ENCODE measurements at places on chromosomes 16 and 17.

DNA sequence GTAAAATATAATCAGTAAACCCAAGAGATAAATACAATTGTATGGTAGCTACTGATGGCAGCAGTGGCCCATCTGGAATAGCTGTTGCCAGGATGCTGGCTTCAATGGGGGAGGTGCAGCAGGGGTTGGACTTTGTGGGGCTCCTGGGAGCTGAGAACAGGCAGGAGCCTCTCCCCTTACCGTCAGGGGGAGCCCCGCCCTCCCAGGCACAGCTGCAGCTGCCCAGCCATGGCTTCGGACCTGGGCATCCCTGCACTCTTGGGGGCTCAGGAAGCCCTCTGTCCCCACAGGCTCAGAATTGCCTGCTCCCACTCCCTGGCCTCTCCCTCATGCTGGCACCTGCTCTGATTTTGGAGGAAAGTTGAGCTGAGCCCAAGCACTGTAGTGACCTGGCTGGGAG is 741.1 kb downstream of the CDH11 start:
- DNase-seq: no peak

DNA sequence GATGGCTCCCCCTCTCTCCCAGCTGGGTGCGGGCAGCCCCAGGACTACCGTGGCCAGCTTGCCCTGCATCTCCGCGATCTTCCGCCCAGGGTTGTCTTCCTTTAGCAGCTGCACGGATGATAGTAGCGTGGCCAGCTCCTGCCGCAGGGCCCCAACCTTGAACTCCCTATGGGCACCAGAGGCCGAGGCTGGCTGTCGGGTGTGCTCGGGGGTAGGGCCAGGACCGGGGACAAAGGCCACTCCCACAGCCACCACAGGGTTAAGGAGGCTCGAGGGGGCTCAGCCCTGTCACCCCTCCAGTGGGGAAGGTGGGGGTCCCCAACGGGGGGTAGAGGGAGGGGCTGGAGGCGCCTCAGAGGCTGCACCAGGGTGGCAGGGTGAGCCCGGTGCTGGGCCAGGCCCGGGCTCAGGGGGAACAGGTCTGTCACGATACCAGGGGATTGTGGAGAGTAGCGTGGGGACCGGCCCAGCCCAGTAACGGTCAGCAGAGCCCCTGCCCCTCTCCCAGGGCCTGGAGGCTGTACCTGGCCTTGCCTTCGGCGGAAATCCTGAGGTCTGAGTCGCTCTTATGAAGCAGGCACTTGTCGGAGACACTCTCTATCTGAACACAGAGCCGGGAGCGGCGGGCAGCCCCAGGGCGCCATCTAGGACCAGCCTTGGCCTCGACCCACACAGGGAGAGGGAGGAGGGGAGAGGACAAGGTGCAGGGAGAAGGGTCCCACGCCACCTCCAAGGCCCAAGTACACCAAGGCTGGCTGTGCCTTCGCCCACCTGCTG is 5.2 kb downstream of the PERCC1 start:
- no peak for DNase-seq

- no peak for DNase-seq
Measured at GRCh38 chr16:11792410-11793241, 4.4 kb downstream of the ZC3H7A start.

GRCh38 chr17:44921122-44921882 is 6.0 kb upstream of the GFAP start:
- DNase-seq: no peak

DNA sequence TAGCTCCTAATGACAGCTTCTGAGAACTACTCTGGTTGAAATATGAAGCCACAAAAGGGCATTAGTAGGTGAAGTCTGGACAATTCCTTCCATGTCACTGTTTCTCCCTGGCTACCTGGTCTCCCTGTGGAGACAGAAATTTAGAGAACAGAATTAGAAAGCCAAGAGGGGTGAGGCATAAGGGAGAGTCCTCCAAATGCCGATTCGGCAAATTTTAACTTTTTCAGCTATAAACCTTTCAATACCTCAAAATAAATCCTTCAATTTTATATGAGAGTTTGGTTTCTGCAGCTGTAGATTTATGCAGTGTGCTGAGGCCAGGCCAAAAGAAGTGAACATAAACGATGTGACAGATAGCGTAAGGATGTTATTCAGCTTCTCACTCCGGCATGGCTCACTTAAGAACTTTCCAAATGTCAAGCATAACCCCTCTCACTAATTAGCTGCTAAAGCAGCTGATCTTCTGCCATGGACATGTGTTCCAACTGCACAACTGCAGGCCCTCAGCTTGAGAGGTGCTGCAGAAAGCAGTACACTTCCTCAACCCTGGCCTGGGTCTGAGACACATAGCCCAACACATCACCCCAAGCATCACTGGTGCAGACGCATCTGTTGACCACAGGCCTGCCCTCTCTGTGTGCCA is 247.9 kb upstream of the SOX9 start:
- DNase-seq: no peak

DNA sequence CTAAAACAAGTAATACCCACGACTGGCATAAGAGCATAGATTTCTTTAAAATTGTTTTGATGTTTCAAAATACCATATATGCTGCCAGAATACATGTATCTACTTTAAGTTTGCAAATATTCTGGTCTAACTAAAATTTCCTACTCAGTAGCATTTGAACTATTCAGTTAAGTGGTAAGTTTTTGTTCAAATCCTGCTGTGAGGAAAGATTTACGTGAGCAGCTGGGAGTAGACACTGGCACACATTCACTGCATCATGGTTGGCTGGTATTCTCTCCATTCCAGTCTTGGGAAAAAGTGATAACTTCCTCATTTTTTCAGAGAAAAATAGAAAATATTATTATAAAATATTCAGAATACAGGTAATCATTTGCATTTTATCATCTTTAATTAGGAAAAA is 133.6 kb downstream of the SKAP1 start:
- DNase-seq: no peak

- no peak for DNase-seq
Measured at GRCh38 chr17:12634789-12635414, 30.8 kb upstream of the MYOCD start.

DNA sequence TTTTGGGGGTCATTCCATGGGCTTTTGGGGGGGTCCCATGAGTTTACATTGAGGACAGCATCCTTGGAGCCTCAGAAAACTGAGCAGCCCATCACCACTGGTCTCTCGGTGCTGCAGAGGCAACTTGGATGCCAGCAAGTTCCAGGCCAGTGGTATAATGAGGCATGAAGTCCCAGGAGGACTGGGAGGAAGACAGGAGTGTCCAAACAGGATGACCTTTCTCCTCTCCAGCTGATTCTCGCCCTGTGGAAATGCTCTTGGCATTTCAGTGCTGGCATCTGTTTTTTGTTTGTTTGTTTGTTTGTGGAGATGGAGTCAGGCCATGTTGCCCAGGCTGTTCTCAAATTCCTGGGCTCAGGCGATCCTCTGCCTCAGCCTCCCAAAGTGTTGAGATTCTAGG is 347.6 kb downstream of the SNX29 start:
- no peak for DNase-seq

GRCh38 chr17:12089809-12090384 is 69.2 kb downstream of the MAP2K4 start:
- peak; percentile 72 for DNase-seq

GRCh38 chr16:14486520-14487303 is 143.3 kb downstream of the PARN start:
- DNase-seq: peak; percentile 99

- no peak for DNase-seq
Measured at GRCh38 chr16:11597235-11598095, 10.7 kb upstream of the LITAF start.

- DNase-seq: no peak
Measured at GRCh38 chr16:19105891-19106624, 7.7 kb upstream of the ITPRIPL2 start.

DNA sequence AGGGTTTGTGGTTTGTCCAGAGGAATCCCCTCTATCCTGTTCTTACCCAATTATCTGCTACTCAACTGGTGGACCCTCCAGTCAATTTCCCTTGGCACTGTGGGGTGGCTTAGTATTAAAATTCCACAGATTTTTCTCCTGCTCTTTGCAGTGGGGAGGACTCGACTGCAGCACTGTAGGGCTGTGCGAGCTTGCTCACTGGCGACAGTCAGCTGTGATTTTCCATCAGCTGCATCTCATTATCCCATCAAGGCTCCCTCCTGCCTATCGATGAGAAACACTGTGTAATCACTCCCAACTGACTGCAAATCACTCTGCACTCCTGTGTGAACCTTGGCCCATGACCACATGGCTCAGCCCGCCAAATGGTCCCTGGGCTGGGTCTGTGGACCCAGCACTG is 90.5 kb upstream of the MAF start:
- DNase-seq: peak; percentile 15

DNA sequence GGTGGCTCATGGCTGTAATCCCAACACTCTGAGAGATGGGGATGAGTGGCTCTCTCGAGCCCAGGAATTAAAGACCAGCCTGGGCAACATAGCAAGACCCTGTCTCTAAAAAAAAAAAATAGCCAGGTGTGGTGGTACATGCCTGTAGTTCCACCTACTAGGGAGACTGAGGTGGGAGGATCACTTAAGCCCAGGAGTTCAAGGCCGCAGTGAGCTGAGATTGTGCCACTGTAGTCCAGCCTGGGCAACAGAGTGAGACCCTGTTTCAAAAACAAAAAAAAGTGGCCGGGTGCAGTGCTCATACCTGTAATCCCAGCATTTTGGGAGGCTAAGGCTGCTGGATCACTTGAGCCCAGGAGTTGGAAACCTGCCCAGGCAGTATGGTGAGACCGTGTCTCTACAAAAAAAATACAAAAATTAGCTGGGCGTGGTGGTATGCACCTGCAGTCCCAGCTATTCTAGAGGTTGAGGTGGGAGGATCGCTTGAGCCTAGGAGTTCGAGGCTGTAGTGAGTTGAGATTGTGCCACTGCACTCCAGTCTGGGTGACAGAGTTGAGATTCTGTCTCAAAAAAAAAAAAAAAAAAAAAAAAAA is 3.0 kb downstream of the C16orf54 start:
- DNase-seq: no peak

DNA sequence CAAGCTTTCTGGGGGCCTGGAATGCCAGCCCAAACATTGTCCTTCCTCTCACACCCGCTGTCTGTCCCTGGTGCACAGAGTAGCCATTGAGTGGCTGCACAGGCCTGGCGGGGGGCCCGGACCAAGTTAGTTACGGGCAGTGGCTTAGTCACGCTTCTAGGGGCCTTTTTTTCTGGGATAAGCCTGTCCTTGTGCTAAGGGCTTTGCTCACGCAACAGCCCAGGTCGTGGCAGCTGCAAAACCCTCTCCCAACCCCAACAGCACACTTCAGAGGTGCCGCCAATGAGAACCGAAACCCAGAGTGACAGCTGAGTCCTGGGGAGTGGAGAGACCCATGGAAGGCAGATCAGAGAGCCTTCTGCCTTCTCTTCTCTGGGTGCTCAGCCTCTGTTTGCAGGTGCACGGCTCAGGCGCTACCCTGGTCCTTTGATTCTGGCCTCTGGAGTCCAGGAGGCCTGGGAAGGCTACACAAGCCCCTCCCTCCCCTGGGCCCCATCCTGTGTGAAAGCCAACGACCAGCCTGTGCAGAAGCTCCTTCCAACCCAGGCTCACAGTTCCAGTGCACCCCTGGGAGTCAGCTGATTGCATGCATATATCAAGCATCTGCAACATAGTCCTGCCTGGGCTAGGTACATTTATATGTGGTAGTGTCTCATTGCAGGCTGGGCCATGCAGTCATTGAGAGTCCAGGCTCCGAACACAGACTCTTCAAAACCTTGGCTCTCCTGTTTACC is 9.1 kb downstream of the WSCD1 start:
- DNase-seq: no peak

GRCh38 chr17:40064971-40065768 is 2.4 kb downstream of the THRA start:
- peak; percentile 60 for DNase-seq

GRCh38 chr17:16425202-16425601 is 9.8 kb downstream of the TRPV2 start:
- no peak for DNase-seq

DNA sequence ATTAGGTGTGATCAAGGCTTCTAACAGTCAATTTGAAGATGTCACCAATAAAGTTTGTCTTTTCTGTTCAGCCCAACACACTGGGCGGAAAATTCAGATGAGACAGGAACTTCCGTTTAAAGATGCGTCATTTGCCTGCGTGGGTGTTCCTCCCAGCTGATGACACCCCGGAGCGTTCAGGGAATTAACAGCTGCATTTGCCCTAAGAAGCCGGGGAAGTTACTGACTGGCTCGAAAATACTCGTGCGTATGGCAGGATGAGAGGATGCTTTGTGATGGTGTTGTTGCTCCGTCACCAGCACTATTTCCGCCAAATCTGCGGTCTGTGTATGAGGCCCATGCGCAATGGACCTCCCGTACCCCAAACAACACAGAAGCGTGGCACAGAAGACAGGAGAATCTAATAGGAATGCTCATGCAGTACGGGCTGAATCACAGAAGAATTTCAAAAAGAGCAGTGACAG is 11.9 kb upstream of the PVALEF start:
- DNase-seq: peak; percentile 51

- no peak for DNase-seq
Measured at GRCh38 chr17:81151278-81151677, 14.0 kb upstream of the PVALEF start.

- no peak for DNase-seq
Measured at GRCh38 chr17:55320594-55321426, 56.0 kb downstream of the HLF start.

DNA sequence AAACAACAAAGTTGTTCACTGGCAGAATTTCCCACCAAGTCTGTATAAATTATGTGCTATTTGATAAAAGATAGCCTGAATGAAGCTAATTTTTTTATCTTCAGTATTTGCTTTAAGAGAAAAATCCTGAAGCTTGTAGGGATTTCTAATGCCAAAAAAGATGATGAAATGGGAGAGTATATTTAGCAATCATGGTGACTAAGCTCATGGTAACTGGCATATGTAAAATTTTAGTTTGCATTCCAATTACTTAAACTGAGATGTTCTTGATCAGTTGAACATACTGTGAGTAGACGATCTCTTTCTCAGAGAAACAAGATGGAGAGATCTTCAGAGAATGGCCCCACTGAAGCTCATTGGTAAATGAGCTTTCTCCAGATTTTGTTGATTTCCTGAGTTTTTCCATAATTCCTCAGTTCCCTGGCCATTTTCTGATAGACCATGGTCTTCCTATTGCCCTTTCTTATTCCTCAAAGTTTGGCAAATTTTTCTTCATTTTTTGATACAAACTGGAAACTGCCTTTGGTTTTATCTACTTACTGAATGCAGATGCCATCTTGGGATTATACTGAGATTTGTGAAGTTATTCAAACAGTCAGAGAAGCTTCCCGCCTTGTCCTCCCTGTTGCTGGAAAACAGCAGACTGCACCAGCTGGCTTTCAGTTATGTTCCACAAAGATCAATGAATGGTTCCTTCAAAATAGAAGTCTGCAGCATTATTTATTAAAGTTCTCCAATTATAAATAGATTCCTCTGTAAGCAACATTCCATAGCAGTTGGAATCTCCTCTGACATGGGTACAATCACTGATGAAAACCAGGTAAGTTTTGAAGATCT is 68.3 kb upstream of the ALOX12 start:
- DNase-seq: peak; percentile 85

DNA sequence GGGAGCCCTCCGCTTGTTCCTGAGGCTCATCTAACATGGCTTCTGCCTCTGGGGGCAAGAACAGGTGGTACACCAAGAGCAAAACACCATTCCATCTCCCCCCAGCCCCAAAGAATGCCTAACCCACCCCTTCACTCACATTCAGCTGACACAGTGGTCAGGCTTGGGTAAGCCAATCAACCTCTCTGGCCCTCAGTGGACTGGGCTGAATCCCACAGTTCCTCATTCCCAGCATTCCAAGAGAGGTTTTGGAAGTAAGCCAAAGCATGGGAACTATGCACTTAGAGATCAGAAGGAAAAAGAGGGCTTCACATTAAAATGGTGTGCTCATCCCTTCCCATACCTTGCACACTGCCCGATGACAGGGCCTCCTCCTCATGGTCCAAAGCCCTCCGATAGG is 7.8 kb downstream of the PIGS start:
- peak; percentile 82 for DNase-seq

Measured in fibroblast of upper back skin (primary cell).